ENCODE measurements at places on chromosomes 5 and 9.

- peak; percentile 53 for DNase-seq
Measured at GRCh38 chr9:93003552-93004407, 54.7 kb upstream of the SUSD3 start.

DNA sequence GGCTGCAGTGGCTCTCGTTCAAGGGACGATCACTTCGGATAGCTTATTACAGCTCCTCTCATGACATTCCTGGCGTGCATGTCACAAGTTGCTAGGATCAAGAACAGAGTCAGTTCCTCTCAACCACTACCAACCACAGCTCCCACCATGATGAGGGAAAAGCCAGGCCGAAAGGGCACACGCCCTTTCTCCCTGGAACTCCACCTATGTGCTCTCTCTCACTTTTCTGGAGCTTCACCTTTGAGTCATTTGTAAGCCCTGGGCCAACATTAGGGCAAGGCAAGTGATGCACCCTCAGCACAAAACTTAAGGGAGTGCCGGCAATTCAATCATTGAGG lies 1.6 kb downstream of the SPACA9 start:
- DNase-seq = no peak

GRCh38 chr9:91419222-91420191 lies 4.1 kb downstream of the NFIL3 start:
- no peak for DNase-seq

GRCh38 chr5:149405550-149406202 lies 26.6 kb upstream of the IL17B start:
- DNase-seq = no peak

GRCh38 chr5:110377943-110378342 lies 348.5 kb downstream of the TMEM232 start:
- DNase-seq = peak; percentile 2

- DNase-seq = no peak
Measured at GRCh38 chr9:5529683-5530221, 19.4 kb downstream of the PDCD1LG2 start.

DNA sequence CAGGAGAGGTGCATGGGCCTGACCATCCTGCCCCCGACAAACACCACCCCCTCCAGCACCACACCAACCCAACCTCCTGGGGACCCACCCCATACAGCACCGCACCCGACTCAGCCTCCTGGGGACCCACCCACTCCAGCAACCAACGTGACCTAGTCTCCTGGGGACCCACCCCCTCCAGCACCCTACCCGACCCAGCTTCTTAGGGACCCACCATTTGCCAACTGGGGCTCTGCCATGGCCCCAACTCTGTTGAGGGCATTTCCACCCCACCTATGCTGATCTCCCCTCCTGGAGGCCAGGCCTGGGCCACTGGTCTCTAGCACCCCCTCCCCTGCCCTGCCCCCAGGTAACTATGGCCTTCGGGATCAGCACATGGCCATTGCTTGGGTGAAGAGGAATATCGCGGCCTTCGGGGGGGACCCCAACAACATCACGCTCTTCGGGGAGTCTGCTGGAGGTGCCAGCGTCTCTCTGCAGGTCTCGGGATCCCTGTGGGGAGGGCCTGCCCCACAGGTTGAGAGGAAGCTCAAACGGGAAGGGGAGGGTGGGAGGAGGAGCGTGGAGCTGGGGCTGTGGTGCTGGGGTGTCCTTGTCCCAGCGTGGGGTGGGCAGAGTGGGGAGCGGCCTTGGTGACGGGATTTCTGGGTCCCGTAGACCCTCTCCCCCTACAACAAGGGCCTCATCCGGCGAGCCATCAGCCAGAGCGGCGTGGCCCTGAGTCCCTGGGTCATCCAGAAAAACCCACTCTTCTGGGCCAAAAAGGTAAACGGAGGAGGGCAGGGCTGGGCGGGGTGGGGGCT lies 4.6 kb downstream of the CEL start:
- DNase-seq = no peak

DNA sequence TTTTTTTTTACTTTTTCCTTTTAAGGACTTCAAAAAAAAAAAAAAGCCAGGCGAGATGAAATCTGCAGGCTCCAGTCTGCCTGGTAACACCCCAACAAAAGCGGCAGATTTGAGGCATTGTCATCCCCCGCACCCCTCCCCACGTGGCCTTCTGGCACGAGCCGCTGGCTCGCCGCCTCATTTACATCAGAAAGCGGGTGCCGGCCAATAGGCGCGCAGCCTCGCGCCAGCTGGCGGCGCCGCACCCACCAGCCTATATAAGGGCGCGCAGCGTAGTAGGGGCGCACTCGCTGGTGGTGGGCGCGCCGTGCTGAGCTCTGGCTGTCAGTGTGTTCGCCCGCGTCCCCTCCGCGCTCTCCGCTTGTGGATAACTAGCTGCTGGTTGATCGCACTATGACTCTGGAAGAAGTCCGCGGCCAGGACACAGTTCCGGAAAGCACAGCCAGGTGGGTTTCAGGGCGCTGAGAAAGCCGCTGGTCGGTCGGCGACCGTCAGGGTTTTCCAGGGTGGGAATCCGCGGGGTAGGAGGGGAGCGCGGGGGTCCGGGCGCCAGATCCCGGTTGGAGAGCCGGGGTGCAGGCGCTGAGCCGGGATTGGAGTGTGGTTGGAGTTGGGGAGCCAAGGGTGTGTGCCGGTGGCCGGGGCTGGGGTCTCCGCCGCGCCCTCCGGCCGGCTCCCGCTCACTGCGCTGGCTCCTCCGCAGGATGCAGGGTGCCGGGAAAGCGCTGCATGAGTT lies at the start of gene GADD45G:
Gene GADD45G (plus strand): TSS at position 284 of the 736 bp plus-strand sequence. CDS start 110 bp downstream, at position 394.
- no peak for DNase-seq

GRCh38 chr5:141598391-141599345 lies 20.1 kb downstream of the DIAPH1 start:
- DNase-seq = no peak

GRCh38 chr9:137108608-137109249 lies 5.8 kb downstream of the DPP7 start:
- no peak for DNase-seq

- DNase-seq = no peak
Measured at GRCh38 chr5:177338251-177339106, 13.0 kb downstream of the LMAN2 start.

- no peak for DNase-seq
Measured at GRCh38 chr5:138466125-138466899, 1.0 kb downstream of the EGR1 start.

GRCh38 chr5:82374637-82375036 lies 96.5 kb upstream of the RPS23 start:
- no peak for DNase-seq

DNA sequence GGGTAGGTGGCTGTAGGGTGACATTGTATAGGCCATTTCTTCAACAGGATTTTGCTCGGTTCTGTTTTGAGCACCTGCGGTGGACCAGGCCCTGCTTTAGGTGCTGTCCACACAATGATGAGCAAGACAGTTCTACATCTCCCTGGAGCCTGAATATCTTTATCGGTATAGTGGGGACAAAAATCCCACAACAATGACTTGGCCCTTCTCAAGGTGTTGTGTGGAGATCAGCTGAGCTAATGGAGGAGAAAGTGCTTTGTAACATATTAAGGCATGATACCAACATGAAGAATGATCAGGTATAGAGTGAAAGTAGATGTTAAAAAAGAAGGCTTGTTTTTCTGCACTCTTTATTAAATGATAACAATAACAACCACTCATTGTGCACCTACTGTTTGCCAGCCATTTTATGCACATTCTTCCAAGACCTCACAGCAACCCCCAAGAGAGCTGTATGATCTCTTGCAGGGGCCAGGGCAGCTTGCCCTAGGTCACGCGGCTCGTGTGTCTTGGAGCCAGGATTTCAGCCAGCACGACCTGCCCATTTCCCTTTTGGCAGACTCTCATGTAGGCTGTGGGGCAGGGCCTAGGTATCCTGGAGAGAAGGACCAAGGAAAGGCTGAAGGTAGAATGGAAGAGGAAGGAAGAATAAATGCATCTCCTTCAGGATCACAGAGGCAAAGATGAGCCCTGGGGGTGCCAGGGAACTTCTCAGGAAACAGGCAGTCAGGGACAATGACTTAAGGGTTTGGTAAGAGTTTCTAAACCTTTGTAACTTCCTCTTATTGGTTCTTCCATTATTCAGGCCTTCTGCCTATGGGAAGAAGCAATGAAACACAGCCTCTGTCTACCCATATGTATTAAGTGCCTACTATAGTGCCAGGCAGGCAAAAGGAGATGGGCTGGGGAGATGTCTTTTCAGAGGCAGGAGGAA lies 50.0 kb upstream of the PPARGC1B start:
- no peak for DNase-seq

DNA sequence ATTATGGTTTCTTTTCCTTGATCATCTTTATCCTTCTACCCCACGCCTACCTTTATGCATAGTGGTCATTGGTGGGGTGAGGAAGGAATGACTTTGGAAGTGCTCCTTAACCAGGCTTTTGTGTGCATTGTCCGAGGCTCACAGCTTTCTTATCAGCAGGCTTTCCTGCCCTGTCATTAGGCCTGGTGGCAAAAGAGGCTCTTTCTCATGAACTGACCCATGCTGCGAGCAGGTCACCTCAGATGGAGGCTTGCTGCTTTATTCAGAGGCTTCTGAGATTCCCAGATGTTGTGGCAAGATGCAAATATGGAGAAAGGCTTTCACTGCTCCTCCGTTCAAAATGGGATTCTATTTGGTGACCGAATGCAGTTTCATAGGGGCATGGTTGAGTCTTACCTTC lies 57.4 kb upstream of the DMRTA1 start:
- no peak for DNase-seq

- DNase-seq = no peak
Measured at GRCh38 chr9:70492319-70492777, 77.9 kb upstream of the KLF9 start.

DNA sequence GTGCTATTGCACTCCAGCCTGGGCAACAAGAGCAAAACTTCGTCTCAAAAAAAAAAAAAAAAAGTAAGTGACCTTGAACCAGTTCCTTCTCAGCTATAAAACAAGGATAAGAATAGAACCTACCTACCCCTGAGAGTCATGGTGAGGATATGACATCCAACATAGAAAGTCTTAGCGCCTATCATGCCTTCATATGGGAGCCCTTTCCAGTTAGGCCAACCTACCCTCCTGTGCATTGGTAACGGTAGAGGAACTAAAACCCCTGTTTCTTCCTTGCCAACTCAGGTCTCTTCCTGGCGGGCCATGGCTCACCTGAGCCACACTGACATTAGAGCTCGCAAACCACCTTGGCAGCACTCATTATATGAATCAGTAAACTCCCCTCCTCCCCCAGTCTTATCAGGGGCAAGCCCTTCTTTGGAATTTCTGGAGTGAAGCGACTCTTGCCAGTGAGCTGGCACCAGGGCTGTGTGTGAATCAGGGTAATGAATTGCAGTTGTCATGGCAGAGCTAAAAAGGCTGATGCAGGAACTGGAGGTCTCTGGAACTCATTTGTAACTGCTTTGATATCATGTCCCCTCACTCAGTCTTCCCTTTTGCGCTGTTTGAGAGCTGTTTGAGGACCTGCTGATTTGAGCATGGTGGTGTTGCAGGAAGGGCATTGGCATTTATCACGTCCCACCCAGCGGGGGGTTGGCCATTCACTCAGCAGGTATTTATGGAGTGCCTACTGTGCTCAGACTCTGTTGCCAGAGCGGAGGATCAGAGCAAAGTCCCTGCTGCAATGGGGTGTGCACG lies 10.3 kb downstream of the WWC1 start:
- peak; percentile 36 for DNase-seq

DNA sequence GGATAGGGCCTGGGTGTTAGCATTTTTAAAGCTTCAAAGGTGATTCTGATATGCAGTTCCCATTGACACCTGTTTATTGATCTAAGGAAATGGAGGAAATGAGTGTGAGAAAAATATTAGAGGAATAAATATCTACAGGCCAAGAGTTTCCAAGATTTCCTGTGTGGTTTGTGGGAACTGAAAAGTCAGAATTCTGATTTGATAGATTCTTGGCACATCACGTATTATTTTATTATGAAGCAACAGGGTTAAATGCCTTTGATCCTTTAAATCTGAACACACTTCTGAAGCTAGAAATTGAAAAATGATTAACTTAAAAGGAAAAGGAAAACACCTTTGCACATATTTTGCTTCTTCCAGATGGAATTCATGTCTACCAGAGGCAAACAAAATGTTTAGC lies 113.7 kb downstream of the CD180 start:
- DNase-seq = no peak

- DNase-seq = no peak
Measured at GRCh38 chr5:113824307-113824706, 310.8 kb downstream of the YTHDC2 start.

- peak; percentile 29 for DNase-seq
Measured at GRCh38 chr9:80648336-80648735, 1041.0 kb downstream of the TLE1 start.

GRCh38 chr9:126699401-126699881 lies 85.7 kb downstream of the LMX1B start:
- no peak for DNase-seq

DNA sequence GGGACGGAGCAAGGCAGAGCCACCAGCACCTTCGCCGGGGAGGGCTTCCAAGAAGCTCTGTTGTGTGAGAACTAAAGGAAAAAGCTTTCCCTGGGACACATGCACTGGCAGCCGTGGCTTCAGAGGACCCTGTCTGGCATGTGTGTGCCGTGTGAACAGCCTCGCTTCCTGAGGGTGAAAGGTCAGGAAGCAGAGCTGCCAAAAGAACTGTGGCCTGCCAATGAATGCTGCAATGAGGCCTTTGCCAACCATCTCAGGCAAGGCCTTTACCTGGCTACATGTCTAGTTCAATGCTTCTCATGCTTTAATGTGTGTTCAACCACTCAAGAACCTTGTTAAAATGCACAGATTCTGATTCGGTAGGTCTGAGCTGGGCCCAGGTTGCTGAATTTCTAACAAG lies 53.5 kb downstream of the NIPSNAP3B start:
- no peak for DNase-seq

DNA sequence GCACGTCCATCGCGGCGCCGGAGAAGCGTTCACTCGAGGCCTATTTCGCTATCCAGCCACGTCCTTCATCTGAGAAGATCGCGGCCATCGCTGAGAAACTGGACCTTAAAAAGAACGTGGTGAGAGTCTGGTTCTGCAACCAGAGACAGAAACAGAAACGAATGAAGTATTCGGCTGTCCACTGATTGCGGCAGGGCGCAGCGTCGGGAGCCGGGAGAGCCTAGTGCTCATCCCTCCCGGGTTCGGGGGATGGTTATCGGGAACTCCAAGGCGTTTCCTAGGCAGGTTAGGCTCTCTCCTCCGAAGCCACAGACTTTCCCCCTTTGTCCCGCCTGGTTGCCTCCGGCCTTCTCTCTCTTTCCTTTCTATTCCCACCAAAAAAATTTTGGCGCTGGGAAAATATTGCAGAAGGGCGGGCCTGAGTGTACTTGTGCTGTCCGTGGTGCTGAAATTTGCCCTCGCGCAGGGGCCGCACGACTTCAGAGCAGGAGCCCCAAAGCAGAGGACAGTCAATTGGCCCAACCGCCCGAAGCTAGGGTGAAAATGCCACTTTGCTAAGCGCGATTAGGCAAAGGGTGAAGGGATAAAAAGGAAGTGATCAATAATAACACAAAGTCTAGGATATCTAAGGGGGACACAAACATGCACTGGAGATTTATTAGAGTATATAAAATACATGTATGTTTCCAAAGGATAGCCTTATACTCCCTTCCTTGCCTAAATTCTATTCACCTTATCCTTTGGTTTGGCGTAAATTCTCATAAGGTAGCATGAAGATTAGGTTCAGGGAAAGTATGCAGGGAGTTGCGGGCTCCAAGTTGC lies 1.8 kb downstream of the POU4F3 start:
- DNase-seq = peak; percentile 71

- DNase-seq = no peak
Measured at GRCh38 chr9:99818500-99818899, 3.2 kb upstream of the NR4A3 start.
